ENCODE measurements at places on chromosomes 13 and 19.

DNA sequence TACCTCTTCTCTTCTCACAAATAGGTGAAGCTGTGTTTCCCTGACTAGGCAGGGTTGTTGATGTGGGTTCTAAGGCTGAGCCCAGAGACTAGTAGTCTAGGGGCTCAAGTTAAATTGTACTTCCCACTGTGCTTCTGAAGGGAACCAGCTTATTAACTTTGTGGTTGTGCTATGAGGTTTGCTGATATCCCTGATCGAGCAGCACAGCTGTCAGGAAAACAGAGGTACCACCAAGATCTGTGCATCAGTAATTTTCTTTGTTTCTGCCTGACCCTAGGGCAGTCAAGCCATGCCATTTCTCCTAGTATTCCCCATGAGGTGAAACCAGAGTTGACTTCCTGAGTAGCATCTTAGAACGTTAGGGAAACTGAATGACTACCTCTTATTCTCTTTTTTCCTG is 853.8 kb upstream of the MIR17HG start:
- DNase-seq = no peak

DNA sequence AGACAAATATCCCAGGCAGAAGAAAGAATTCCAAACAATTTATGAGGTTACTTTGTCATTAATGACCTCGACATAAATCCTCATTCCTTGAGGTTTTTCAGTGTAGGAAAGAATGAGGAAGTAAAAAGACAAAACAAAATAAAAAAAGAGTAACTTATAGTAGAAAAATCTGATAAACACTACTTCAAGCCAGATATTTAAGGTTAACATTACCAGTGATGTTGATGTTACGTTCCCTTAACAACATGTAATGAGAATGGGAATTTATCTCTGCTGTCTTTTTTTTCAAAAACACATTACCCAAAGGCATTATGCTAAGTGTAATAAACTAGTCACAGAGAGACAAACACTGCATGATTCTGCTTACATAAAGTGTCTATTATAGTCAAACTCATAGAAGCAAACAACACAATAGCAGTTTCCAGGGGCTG is 935.1 kb downstream of the SLITRK1 start:
- no peak for DNase-seq

- DNase-seq = peak; percentile 41
These were observed 28.8 kb upstream of the TUBGCP3 start for GRCh38 chr13:112616586-112617362.

- no peak for DNase-seq
These were observed 224.0 kb upstream of the UBL3 start for GRCh38 chr13:30074431-30074830.
